ENCODE measurements at places on chromosomes 12 and 14. TPM values are rescaled to one million over a fixed set of nuclear protein-coding genes. Genes with fewer than 3 reads are reported as not detected.

AQP2 gene
- not detected for total RNA-seq

WNT1 gene
- total RNA-seq, result 0.21 TPM

KRT73 gene
- total RNA-seq, result not detected

SMARCC2 gene
- total RNA-seq, result 33.6 TPM

INSM2 gene
- 0.04 TPM for total RNA-seq

TSPAN8 gene
- total RNA-seq, result 0.11 TPM

KIF5A gene
- 0.20 TPM for total RNA-seq

AMN1 gene
- total RNA-seq, result 11.4 TPM

TARBP2 gene
- 41.3 TPM for total RNA-seq

CLEC9A gene
- total RNA-seq, result not detected

TMPRSS12 gene
- total RNA-seq, result not detected

RECQL gene
- total RNA-seq, result 74.8 TPM

SYT10 gene
- not detected for total RNA-seq

P2RX7 gene
- total RNA-seq, result not detected

SLC6A12 gene
- total RNA-seq, result 1.2 TPM

ZNF740 gene
- total RNA-seq, result 14.3 TPM

SELPLG gene
- total RNA-seq, result 0.99 TPM

NELL2 gene
- 0.22 TPM for total RNA-seq

RTN1 gene
- 0.03 TPM for total RNA-seq

BHLHE41 gene
- 0.46 TPM for total RNA-seq

ACRBP gene
- 0.13 TPM for total RNA-seq

PTPN11 gene
- total RNA-seq, result 72.7 TPM

CCDC38 gene
- 0.12 TPM for total RNA-seq

HRK gene
- 1.6 TPM for total RNA-seq

ATL1 gene
- 5.9 TPM for total RNA-seq

PPP1R1A gene
- 0.09 TPM for total RNA-seq

MGAT4C gene
- total RNA-seq, result not detected

KRT75 gene
- 0.15 TPM for total RNA-seq

GPR132 gene
- total RNA-seq, result 0.54 TPM

ABCC9 gene
- 0.02 TPM for total RNA-seq

RNF212B gene
- not detected for total RNA-seq

SCARB1 gene
- 166 TPM for total RNA-seq

CLEC14A gene
- not detected for total RNA-seq

SNAPC1 gene
- 11.0 TPM for total RNA-seq

LACRT gene
- not detected for total RNA-seq

DNAI7 gene
- total RNA-seq, result 0.16 TPM

USP5 gene
- total RNA-seq, result 86.8 TPM

FOXG1 gene
- total RNA-seq, result 0.25 TPM

GNB3 gene
- total RNA-seq, result 1.5 TPM

PTGDR gene
- total RNA-seq, result not detected

PLA2G1B gene
- not detected for total RNA-seq

NINJ2 gene
- total RNA-seq, result 0.53 TPM

MMP19 gene
- total RNA-seq, result 0.29 TPM

RFX4 gene
- 0.07 TPM for total RNA-seq

KRT74 gene
- total RNA-seq, result not detected

CMKLR1 gene
- total RNA-seq, result 0.05 TPM

LMNTD1 gene
- total RNA-seq, result not detected

CELA1 gene
- total RNA-seq, result not detected

KLHDC1 gene
- 0.41 TPM for total RNA-seq

RAB15 gene
- total RNA-seq, result 21.0 TPM

PLBD1 gene
- total RNA-seq, result 4.8 TPM

Measured in A549 treated with dexamethasone at 1 μM for 4 hours (cell line).